ENCODE measurements at places on chromosomes 4 and X.

GRCh38 chrX:131729295-131729694 lies 185.4 kb downstream of the OR13H1 start:
- no peak for DNase-seq

GRCh38 chr4:113059449-113060182 lies 10.2 kb downstream of the ANK2 start:
- DNase-seq: no peak

- DNase-seq: no peak
Observed at GRCh38 chrX:48046846-48047245, 24.6 kb downstream of the ZNF630 start.

DNA sequence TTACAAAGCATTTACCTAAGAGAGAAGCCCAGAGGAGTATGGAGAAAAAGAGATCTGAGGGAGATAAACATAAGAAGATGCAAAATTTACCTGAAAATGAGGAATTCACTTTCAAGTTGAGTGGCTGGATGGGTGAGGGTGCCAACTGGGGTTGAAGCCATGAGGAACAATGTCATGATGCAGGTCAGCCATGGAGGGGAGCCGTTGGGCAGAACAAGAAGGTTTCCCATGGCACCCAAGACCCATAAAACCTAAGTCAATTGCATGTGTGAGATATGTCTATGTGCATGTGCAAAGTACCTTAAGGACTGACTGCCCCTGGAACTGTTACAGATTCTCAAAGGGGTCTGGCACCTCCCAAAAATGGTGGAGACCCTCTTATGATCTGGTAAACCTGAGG lies 46.6 kb upstream of the PRRG1 start:
- DNase-seq: no peak

GRCh38 chr4:74934888-74935287 lies 2.0 kb downstream of the PARM1 start:
- DNase-seq: no peak

DNA sequence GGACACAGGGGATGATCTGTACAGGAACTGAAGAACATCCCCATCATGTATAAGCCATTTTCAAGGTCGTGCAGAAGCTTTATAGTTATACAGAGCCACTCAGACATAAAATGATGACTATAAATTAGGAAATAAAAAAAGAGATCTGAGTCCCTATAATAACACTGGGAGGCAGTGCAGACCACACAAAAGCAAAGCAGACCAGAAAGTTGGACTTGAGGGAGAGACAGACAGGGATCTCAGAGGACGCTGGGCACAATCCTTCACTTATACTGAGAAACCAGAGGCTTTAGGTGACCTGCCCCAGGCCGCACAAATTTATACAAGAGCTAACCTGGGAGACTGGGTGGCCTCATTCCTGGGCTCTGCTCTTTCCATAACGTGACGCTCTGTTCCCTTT lies 70.5 kb downstream of the HADH start:
- DNase-seq: no peak

DNA sequence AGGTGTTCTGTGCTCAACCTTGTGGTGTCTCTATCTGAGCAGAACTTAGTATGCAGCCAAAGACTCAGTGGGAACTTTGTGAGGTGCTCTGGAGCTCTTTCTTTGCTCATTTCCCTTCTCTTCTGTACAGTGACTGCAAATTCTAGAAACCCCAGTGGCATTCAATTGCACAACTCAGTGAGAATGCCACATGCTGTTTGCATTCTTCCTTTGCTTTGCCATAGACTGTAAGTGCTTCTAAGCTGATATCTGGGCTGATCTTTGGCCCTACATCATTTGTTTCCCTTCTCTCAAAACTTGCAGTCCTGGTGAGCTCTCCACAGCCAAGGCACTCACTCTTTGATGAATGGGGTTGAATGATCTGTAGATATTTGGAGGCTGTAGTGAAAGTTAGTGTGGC lies 7.0 kb downstream of the PNMA3 start:
- DNase-seq: no peak

DNA sequence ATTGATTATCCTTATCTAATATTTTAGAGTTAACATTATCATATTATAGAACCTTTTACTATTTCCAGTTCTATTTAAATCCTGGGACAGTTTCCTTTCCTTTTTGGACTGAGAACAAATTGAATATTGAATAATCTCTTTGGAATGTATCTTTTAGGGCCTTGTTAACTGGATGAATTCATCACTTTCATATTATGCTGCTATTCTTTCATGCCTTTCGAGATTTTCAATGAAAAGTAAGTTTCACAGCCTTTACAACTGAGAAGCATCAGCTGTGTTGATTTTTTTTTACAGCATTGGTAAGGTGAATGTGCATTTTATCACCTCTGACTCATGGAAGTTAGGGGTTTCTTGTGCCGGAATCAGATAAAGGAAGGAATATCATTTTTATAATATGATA lies 39.6 kb downstream of the PDLIM5 start:
- DNase-seq: no peak

DNA sequence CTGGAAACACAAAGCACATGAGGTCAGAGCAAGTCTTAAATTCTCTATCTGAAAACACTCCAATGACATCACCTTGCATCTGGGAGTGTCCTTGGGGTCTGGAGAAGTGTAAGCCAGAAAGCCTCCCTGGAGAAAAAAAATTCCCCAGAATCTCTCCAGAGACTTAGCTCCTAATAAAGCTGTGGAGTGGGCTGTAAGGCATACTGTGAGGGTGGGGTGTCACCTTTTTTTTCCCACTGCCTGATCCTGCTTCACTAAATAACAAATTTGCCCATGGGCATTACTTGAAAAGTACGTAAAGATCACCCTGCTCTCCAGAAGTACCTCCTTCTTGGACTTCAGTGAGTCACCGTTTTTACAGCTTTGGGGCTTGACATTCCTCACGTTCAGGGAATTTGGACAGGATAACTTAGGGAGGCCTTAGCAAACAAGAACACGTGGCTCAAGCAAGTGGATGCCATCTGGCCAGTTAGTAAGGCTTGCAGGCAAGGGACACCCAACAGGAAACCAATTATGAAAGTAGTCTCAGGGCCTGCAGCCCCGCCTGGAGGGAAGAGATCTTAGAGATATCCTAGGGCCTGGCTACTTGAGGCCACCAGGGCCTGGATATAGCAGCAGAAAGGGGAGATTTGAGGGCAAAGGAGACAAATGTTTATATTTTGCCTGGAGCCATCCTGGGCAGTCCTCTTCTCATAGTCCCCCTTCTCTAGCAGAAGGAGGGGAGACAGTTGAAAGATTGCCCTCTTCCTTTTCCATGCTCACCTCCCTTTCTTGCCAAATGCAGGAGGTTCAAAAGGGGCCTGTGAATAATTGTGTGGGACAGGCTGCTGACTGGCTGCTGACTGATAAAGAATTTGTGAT lies 60.1 kb upstream of the PLAC1 start:
- no peak for DNase-seq

DNA sequence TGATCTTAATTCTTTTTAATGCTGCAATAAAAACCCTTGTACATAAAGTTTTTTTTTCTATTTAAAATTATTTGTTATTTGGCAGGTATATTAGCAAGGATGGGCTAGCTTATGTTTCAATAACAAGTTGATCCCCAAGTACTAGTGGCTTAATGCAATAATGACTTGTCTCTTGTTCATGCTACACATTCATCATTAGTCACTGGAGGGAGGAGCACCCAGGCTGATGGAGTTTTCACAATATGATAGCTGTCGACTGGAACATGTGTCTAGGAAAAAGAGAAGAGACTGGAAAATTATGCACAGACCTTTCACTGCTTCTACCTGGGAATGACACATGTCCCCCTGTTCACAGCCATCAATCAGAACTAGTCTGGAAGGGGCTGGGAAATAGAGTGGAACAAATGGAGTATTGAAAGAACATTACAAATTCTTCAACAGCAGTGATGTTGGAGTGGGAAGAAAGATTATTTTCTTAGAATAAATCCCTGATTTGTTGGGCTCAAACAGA lies 387.9 kb upstream of the RPS6KA3 start:
- DNase-seq: no peak

DNA sequence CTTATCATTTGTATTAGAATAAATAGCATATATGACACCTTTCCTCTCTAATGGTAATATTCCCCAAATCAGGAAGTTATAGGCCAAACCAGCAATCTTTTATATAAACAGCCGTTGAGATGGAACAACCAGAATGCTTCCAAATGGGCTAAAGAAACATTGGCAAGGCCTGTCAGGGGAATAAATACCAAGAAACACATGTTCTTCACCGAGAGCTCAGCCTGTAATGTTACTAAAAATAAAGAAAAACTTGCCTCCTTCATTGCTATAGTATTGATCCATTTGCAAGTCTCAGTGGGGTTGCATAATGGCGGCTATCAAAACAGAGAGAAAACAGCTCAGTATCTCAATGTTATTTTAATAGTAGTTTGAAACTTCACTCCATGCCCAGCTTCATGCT lies 104.9 kb downstream of the FAM13A start:
- DNase-seq: no peak

DNA sequence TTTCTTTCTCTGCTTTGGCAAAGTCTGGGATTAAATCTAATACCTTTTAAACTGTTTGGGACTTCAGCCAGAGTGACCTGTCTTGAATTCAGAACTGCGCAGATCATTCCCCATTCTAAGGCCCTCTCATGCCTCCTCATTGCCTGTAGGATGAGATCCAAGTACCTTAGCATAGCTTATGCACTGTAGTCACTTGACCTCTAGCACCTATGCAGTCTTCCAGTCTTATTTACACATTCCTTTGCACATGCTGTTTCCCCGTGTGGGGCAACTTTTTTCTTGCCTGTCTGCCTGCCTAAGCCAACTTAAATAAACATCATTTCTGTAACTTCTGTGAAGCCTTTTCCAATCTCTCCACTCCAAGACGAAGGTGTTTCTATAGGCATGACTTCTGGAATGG lies 68.4 kb downstream of the AR start:
- DNase-seq: no peak

- DNase-seq: no peak
Observed at GRCh38 chr4:24802648-24803047, 7.3 kb downstream of the SOD3 start.

- peak; percentile 6 for DNase-seq
Observed at GRCh38 chrX:69158166-69158980, 6.9 kb downstream of the PJA1 start.

- DNase-seq: no peak
Observed at GRCh38 chr4:25144870-25145481, 15.3 kb downstream of the SEPSECS start.

GRCh38 chr4:186813377-186814068 lies 89.9 kb upstream of the FAT1 start:
- DNase-seq: no peak

GRCh38 chr4:96677499-96677898 lies 837.6 kb downstream of the PDHA2 start:
- DNase-seq: no peak

DNA sequence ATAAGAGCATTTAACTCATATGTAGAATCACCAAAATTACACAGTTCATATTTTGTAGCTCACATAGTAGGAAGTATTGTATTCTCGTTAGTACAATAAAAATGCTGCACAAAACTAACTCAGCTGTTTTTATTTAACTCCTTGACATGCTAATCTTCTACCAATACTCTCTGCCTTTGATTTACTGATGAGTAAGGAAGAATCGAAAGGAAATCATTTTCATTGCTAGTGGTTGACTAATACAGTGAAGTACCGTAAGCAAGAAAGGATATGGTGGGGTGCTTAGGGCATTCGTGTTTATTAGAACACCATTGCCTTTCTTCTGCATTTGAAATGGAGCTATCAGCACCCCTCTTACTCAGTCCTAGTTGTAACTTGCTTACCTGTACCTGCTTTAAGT lies 1239.1 kb upstream of the TENM3 start:
- no peak for DNase-seq

DNA sequence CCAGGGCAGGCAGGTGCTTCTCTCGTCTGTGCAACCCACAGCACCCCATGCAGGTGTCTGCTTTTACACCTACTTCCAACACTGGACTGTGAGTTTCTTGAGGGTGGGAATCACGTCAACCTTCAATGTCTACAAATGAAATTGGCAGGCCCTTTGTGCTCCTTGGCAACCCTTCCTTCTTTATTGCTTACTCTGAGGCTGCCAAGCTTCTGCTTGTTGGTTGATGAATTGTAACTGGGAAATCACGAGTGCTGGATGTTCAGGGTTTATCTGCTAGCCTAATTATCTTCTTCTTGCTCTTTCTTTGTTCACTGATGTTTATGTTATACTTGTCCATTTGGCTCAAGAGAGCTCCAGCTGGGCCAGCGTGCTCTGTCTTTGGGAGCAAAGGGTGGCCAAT lies 2.5 kb upstream of the DGAT2L6 start:
- DNase-seq: no peak

- DNase-seq: peak; percentile 49
Observed at GRCh38 chr4:8409264-8410065, 31.1 kb downstream of the ACOX3 start.

GRCh38 chr4:81684352-81684751 lies 212.6 kb upstream of the RASGEF1B start:
- no peak for DNase-seq

GRCh38 chr4:2888886-2889285 lies 45.2 kb downstream of the ADD1 start:
- no peak for DNase-seq

DNA sequence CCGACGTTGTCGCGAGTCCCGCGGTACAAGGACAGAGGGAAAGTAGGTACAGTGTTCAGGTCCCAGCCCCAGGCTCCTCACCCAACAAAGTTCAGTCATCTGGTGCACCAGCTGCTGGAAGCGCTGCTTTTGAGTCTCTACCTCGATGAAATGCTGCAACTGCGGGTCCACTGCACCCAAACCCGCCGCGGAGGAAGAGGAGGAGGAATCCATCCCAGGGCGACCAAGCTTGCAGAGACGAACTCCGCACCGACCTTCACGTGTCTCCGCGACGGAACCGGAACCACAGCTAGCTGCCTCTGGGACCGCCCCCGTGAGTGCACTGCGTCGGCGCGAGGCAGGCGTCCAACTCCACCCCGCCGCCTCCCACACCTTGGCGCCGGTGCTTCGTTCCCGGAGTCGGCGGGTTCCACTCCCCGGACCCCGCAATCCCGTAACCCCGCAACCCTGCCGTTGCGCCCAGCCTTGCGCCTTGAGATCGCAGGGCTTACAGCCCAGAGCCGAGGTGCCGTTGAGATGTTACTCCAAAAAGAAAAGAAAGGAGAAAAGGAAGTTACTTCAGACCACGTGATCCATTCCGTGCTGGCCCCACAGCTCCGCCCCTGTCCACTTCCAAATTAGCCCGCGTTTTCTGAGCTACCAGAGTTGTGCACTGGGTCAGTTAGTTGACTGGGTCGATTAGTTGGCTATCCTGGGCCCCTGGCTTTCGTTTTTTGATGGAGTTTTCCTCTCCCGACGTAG lies at the start of gene TIMM8A:
TIMM8A (minus strand) TSS at position 291 of the 741 bp plus-strand sequence; CDS start at position 213, 78 bp downstream.
- peak; percentile 83 for DNase-seq

GRCh38 chr4:36508394-36508793 lies 227.0 kb downstream of the DTHD1 start:
- no peak for DNase-seq

GRCh38 chr4:122221322-122221721 lies 69.2 kb downstream of the BLTP1 start:
- DNase-seq: no peak

DNA sequence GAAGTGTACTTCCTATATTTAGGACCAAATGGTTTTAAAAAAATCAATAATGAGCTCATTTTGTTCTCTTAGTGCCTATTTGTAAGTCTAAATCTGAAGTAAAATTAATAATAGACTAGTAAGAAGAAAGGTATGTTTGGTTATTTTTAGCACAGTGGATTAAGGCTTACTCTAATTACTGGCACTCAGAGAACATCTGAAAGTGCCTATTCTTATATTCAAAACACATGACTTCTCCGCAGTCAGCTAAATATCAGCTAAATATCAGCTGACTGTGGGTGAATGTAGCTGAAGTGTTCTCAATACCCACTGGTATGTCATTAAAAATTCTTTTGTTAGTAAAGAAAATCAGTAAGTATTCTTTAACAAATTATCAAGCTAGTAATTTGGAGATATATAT lies 6.0 kb downstream of the AP1S2 start:
- DNase-seq: no peak
